Immature natural killer cell (primary cell): ENCODE measurements at places on chromosomes 11 and 22. TPM values are rescaled to one million over a fixed set of nuclear protein-coding genes. Genes with fewer than 3 reads are reported as not detected.

The REXO2 gene
- polyA plus RNA-seq, result 49.4 TPM

The TIGD3 gene
- polyA plus RNA-seq, result 1.2 TPM

The ALDH3B1 gene
- not detected for polyA plus RNA-seq

The POU2AF2 gene
- polyA plus RNA-seq, result not detected

The INCENP gene
- 1.9 TPM for polyA plus RNA-seq

The OSBP2 gene
- 0.19 TPM for polyA plus RNA-seq

The OR8D4 gene
- polyA plus RNA-seq, result not detected

The OR4A16 gene
- not detected for polyA plus RNA-seq

The HEPACAM gene
- not detected for polyA plus RNA-seq

The SCUBE2 gene
- polyA plus RNA-seq, result not detected

The SSTR3 gene
- polyA plus RNA-seq, result not detected

The MAP6 gene
- not detected for polyA plus RNA-seq

The SYCE3 gene
- polyA plus RNA-seq, result not detected

The LRFN4 gene
- not detected for polyA plus RNA-seq

The UPK3A gene
- polyA plus RNA-seq, result 6.4 TPM

DNA sequence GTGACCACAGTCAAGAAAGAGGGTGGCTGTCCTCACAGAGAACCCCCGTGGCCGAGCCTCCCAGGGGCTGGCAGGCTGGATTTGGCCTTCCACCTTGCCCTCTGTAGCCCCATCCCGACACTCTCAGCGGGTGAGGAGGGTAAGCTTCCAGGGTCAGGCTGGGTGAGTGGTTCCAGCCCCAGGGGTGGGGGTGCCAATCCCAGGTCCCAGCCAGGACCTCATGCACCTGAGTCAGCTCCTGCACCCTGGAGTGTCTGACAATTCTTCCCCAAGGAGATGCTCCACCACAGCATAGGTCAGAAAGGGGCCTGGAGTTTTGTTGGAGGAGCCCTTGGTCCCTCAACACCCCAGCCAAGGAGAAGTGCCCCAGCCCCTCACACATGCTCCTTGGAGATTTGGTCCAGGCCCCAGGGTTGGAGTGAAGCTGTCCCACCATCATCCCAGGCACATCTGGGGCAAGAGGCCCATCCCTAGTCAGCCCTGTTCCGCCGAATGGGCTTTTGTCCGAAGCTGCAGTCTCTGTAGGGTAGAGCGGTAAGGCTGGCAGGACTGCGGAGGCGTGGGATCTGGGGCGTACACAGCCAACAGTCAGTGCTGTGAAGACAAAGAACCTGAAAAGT, 8.4 kb downstream of the LINC01488 start:
- peaks cover 1% of the 10 kb centered on the region for H3K27me3 ChIP-seq
- H3K4me3 ChIP-seq, result no peak overlapping the region
- H3K36me3 ChIP-seq, result no peaks in the 10 kb centered on the region
- no peak overlapping the region for H3K27ac ChIP-seq

- DNase-seq, result no peak
- H3K27ac ChIP-seq, result no peak overlapping the region
- H3K36me3 ChIP-seq, result no peaks in the 10 kb centered on the region
- no peaks in the 10 kb centered on the region for H3K27me3 ChIP-seq
- H3K4me1 ChIP-seq, result no peaks in the 10 kb centered on the region
- no peak overlapping the region for H3K4me3 ChIP-seq
Observed at GRCh38 chr22:44383064-44383575, 70.4 kb upstream of the SHISAL1 start.

DNA sequence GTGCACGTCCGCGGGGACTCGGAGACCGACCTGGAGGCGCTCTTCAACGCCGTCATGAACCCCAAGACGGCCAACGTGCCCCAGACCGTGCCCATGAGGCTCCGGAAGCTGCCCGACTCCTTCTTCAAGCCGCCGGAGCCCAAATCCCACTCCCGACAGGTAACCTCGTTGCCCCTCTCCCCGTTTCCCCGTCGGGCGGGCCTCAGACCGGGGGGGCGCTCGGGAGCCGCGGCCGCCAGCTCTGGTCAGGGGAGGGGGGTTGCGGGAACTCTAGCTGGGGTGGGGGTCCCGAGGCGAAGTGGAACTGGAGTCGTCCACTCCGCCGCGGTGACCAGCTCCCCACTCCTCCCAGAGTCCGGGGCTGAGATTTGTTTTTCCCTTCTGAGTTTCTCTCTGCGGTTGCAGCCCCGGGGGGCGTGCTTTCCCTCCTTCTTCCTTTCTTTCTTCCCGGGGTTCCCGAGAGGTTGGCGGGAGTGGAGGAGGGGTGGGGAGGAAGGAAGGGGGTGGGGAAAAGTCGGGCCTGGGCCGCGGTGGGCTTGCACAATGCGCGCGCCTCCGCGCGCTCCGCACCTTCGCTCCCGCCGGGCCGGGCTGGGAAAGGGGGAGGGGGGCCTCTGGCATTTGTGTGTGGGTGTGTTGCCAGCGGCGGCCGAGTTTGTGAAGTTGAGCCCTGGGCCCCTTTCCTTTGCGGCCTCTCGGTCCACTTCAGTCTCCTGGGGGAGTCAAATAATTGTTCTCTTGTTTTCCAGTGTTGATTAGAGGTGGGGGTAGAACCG, 952 bp downstream of the YAP1 start:
- peaks cover 14% of the 10 kb centered on the region for H3K4me1 ChIP-seq
- no peaks in the 10 kb centered on the region for H3K36me3 ChIP-seq
- no peak for DNase-seq

GRCh38 chr22:42837556-42837955, 19.5 kb downstream of the ARFGAP3 start:
- H3K4me3 ChIP-seq, result no peak overlapping the region
- peaks cover 22% of the 10 kb centered on the region for H3K36me3 ChIP-seq
- peaks cover 19% of the 10 kb centered on the region for H3K4me1 ChIP-seq

GRCh38 chr11:17244046-17244445, 32.5 kb upstream of the NUCB2 start:
- H3K4me1 ChIP-seq, result peaks cover 8% of the 10 kb centered on the region
- peaks cover 3% of the 10 kb centered on the region for H3K27me3 ChIP-seq
- no peak for DNase-seq

DNA sequence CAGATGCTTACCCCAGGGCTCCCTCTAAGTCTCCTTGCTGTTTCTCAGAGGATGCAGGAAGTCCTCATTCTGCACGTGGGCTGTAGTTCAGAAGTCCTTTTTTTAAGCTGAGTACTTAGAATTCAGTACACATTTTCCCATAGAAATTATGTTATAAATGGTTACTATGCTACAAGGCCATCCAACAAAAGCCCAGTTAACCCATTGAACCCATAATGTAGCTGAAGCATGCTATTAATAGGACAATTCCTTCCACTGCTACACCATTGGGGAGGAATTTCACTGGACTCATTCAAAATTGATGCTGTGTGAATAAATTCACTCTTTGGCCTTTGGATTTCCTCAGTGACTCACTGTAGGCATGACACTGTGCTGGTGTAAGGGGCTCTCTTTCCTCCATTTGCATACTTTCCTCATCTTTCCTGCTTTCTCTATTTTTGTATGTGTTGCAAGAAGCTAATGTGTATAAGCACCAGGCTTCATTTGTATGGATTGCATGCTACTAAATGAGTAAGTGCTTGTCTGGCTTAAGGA, 148.0 kb downstream of the NTM start:
- H3K27me3 ChIP-seq, result no peaks in the 10 kb centered on the region
- no peak for DNase-seq
- no peak overlapping the region for H3K4me3 ChIP-seq
- no peak overlapping the region for H3K27ac ChIP-seq

- no peaks in the 10 kb centered on the region for H3K27me3 ChIP-seq
- no peak for DNase-seq
- no peaks in the 10 kb centered on the region for H3K4me1 ChIP-seq
- no peak overlapping the region for H3K4me3 ChIP-seq
- no peaks in the 10 kb centered on the region for H3K36me3 ChIP-seq
Observed at GRCh38 chr11:104324276-104324675, 160.3 kb upstream of the PDGFD start.

DNA sequence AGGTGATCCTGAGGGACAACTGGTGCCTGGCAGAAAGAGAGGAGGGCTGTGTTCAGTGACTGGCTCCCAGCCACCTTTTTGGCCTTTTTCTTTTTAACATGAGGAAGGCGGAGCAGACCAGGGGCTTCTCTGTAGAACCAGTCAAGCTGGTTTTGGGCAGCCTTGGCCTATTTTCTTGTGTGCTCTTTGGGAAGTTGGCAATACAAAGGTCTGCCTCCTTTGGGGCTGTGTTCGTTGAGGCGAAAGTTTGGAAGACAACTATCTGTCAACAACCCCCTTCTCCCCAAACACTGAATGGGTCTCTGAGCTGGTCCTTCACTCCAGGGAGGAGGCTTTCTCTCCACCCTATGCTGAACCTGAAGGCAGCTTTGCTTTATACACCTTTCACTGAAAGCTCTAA, 8.5 kb downstream of the MARK2 start:
- H3K27ac ChIP-seq, result peak overlapping the region; percentile 65
- peaks cover 4% of the 10 kb centered on the region for H3K36me3 ChIP-seq
- H3K4me1 ChIP-seq, result peaks cover 91% of the 10 kb centered on the region
- DNase-seq, result no peak

- no peaks in the 10 kb centered on the region for H3K27me3 ChIP-seq
- H3K27ac ChIP-seq, result no peak overlapping the region
Observed at GRCh38 chr11:9228091-9228490, 37.1 kb downstream of the DENND5A start.

DNA sequence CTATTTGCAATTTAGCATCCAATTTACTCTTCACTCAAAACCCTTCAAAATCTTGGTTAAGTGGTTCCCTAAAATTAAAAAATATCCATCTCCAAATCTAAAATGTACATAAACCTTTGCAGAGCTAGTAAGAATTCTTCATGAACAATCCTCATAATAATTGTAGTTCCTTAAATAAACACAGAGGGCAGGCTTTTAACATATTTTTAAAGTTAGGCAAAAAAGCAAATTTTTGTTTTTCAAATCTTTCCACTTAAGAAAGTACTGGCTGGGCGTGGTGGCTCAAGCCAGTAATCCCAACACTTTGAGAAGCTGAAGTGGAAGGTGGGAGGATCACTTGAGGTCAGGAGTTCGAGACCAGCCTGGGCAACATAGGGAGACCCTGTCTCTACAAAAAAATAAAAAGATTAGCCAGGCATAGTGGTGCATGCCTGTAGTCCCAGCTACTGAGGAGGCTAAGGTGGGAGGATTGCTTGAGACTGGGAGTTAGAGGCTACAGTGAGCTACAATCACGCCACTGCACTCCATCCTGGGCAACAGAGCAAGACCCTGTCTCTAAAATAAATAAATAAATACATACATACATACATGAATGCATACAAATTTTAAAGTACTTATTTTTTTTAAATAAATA, 25.1 kb upstream of the PLAAT3 start:
- H3K36me3 ChIP-seq, result peaks cover 34% of the 10 kb centered on the region
- peaks cover 16% of the 10 kb centered on the region for H3K4me1 ChIP-seq
- H3K27ac ChIP-seq, result peak overlapping the region; percentile 46
- DNase-seq, result no peak

GRCh38 chr22:37167176-37167980, 17.7 kb upstream of the IL2RB start:
- H3K4me1 ChIP-seq, result peaks cover 95% of the 10 kb centered on the region
- peak overlapping the region; percentile 82 for H3K27ac ChIP-seq
- DNase-seq, result no peak
- peaks cover 4% of the 10 kb centered on the region for H3K36me3 ChIP-seq
- peak overlapping the region; percentile 88 for H3K4me3 ChIP-seq

DNA sequence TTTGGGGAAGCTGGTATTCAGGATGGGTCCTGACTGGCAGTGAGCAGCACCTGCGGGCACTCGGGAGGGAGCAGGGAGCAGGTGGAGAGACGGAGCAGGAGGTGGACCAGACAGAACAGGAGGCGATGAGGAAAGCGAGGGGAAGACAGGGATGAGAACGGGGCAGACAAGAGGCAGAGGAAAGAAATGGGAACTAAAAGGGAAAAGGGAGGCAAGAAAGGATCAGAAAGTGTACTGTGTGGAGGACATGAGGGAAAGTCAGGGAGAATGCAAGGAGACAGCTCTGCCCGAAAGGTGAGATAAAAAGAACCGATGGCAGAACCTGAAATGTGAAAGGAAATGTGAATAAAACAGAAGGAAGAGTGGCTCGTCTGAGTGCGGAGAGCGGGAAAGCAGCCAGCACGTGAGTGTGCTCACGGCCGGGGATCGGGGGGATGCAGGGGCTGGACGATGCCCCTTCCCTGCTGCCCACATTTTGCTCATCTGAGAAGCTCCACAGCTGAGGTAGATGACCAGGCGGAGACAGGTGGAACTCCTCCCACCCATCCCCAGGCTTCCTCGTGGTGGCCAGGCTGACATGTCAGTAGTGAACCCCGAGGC, 494.4 kb upstream of the B3GAT1 start:
- no peak overlapping the region for H3K27ac ChIP-seq
- H3K4me3 ChIP-seq, result no peak overlapping the region
- no peak for DNase-seq
- no peaks in the 10 kb centered on the region for H3K36me3 ChIP-seq
- peaks cover 12% of the 10 kb centered on the region for H3K27me3 ChIP-seq

- peaks cover 2% of the 10 kb centered on the region for H3K27me3 ChIP-seq
- H3K4me3 ChIP-seq, result peak overlapping the region; percentile 92
- DNase-seq, result no peak
- peak overlapping the region; percentile 87 for H3K27ac ChIP-seq
Observed at GRCh38 chr11:911031-911889, 650 bp upstream of the CHID1 start.

GRCh38 chr11:111634981-111635705, 32.9 kb downstream of the SIK2 start:
- H3K4me1 ChIP-seq, result peaks cover 46% of the 10 kb centered on the region
- DNase-seq, result no peak
- H3K27ac ChIP-seq, result no peak overlapping the region
- no peak overlapping the region for H3K4me3 ChIP-seq

DNA sequence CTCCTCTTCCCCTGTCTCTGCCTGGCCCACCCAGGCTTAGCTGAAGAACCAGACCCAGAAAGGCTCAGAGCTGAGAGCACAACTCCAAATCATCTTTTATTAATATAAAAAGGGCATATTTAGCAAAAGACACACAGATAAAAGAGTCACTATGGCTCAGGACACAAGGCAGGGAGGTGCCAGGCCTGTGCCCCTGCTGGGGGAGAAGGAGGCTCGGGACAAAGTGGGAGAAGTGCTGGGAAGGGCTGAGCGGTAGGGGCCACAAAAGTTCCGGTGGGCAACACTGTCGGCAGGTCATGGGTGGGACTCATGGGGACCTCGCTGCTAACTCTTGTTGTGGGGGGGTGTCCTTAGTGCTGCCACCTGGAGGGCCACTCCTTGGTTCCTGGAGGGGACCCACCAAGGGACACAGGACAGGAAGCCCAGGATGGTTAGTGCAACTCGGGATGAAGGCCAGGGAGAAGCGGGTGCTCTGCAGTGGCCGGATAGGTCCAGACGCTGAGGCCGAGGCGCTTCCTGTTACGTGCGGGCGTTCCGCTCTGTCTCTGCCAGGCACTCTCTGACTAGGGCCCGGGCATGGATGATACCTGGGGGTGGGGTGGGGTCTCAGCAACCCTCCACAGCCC, 1.4 kb upstream of the PITPNM1 start:
- peaks cover 43% of the 10 kb centered on the region for H3K4me1 ChIP-seq
- peaks cover 5% of the 10 kb centered on the region for H3K36me3 ChIP-seq
- no peak for DNase-seq
- H3K4me3 ChIP-seq, result peak overlapping the region; percentile 90
- peak overlapping the region; percentile 96 for H3K27ac ChIP-seq

GRCh38 chr11:65826984-65827735, 6.6 kb upstream of the SNX32 start:
- H3K36me3 ChIP-seq, result no peaks in the 10 kb centered on the region
- no peak overlapping the region for H3K27ac ChIP-seq

GRCh38 chr11:19891022-19891421, 178.4 kb downstream of the NAV2 start:
- H3K27me3 ChIP-seq, result no peaks in the 10 kb centered on the region
- no peak for DNase-seq
- no peaks in the 10 kb centered on the region for H3K36me3 ChIP-seq
- H3K4me3 ChIP-seq, result no peak overlapping the region
- H3K4me1 ChIP-seq, result no peaks in the 10 kb centered on the region
